Left ventricle myocardium superior (tissue), 1 donor: ENCODE measurements at places on chromosomes 2 and 18.
A peak's percentile ranks its signal among the peaks of the same experiment; 100 is the strongest.

DNA sequence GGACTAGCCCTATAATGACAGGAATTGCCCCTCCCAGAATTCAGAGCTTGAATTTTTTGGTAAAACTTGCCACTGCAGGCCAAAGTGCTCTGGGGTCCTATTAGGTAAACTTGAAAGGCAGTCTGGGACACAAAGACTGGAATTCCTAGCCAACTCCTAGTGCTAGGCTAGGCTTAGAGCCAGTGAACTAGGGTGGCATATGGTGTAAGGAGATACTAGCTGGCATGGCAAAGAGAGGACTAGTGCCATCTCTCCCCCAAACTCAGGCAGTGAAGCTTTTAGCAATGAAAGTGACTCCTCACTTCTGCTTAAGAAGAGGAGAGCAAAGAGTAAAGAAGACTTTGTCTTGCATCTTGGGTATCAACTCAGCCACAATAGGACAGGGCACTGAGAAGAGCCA, 410.5 kb upstream of the CNTNAP5 start:
- no peak for DNase-seq

DNA sequence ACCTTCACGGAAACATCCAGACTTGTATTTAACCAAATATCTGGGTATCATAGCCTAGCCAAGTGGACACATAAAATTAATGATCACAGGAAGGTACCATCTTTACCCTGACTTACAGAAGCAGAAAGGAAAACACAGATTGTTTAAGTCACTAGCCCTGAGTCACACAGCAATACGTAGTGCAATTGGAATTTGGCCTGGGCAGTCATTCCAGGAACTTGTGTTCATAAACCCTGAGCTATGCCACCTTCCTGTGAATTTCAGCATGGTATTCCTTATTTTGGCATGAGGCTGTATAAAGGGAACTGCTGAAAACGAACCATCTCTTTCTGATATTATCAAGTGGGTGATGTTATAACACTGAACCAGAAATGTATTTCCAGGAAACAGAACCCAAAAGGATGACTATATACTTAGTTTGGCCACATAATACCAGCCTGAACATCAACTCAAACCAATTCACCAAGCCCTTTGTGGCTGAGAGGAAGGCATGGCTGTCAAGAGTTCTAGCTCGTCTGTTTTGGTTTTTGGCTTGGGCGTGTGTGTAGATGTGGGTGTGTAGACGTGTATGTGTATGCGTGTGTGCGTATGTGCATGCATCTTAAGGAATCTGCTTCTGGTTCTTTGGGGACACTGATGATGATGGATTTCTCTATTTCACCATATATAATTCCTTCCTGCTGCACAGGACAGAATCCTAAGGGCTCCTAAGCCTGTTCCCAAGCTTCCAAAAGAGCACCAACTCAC, 533.4 kb upstream of the ID2 start:
- DNase-seq, result no peak

GRCh38 chr2:213274143-213274542, 10.1 kb upstream of the SPAG16 start:
- no peak for DNase-seq

DNA sequence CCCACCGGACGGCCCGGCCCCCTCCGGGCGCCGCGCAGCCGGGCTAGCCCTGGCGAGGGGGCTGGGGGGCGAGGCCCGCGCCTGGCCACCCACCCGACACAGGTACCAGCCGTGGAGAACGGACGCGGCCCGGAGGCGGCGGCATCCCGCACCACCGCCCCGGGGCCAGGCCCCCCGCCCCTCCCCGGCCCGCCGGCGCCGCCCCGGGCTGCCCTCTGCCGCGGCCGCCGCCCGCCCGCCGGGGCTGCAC, 405 bp downstream of the SOS1 start:
- no peak for DNase-seq

DNA sequence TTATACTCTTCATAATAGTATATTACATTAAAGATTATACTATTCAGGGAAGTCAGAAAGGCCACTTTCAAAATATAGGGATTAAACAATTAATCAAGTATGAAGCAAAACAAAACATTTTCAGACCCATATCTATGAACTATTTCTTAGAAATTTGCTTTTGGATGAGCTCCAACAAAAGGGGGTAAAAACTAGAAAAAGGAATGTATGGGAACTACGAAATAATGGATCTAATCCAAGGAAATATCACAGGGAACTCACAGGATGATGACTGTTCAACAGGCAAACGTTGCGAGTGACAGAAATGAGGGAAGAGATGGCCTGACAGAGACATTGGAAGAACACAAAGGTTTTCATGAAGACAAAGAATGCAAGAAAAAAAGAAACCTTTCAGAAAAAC, 27.9 kb downstream of the G6PC2 start:
- no peak for DNase-seq

DNA sequence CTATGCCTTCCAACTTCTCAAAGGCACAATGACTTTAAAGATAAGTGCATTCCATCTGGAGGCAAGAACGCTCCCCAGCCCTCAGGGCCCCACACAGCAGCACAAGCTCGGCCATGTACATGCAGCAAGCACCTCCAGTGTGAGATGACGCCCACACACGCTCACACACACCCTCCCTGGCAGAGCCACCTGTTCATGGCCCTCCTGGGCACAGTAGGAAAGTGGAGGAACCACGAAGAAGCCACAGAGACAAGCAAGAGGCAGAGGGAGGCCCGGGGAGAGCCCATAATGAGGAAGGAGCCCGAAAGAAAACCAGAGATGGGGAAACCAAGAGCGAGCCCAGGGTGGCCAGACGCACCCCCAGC, 21.7 kb downstream of the BIN1 start:
- no peak for DNase-seq

- no peak for DNase-seq
Measured at GRCh38 chr2:72413716-72414115, 266.1 kb upstream of the CYP26B1 start.

GRCh38 chr2:3296182-3296972, 81.2 kb downstream of the EIPR1 start:
- peak; percentile 0 for DNase-seq

DNA sequence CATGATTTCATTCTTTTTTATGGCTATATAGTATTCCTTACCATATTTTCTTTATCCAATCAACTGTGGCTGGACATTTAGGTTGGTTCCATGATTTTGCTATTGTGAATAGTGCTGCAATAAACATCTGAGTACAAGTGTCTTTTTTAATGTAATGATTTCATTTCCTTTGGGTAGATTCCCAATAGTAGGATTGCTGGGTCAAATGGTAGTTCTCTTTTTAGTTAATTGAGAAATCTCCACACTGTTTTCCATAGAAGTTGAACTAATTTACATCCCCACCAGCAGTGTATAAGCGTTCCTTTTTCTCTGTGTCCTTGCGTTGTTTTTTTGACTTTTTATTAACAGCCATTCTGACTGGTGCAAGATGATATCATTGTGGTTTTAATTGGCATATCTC, 59.1 kb upstream of the IL1RL1 start:
- DNase-seq, result no peak
